ENCODE measurements at places on chromosomes 12 and 14. TPM values are rescaled to one million over a fixed set of nuclear protein-coding genes. Genes with fewer than 3 reads are reported as not detected.

DNA sequence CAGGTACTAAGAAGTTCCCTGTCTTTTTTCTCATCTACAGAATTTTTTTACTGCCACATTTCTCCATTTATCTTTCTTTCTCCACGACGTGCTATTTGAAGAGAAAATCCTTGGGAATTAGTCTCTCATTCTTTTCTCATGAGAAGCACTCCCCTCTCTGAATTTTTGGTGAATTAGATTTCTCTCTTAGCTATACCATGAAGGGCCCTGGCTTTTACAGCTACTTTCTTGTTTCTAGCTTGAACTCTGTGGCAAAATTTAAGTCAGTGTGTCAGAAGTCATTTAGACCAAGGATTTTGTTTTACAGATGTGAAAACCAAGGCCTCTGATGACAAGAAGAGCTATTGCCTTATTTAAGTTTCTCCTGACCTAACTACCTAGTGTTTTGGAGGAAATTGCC is 213.1 kb downstream of the AEBP2 start:
- DNase-seq: no peak

DNA sequence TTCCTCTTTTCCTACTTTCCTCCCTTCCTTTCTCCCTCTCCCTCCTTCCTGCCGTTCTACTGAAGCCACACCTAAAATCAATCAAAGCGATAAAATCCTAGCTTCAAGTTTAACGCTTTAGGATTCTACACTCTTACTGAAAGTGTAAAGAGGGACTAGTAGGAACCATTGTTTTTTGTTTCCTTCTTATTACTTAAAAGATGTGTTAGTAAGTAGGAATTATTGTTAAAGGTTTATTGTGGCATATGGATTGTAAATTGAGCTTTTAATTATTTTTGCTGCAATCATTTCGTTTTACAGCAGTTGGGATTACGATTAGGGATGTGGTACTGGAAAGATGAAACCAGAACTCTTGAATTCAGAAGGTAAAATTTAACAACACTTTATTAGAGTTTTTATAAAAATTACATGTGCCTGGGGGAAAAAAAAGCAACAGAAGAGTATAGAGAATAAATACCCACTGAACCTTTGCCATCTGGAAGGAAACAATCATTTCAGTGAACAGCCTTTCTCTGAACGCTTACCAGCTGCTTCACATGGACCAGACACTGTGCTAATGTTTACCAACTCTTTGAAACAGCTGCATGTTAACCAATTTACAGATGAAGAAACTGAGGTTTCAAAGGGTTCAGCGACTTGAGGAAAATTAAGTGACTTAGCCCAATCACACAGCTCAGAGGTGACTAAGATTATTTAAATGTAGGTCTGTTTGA is 1.0 kb downstream of the PPP1R36 start:
- DNase-seq: no peak

DNA sequence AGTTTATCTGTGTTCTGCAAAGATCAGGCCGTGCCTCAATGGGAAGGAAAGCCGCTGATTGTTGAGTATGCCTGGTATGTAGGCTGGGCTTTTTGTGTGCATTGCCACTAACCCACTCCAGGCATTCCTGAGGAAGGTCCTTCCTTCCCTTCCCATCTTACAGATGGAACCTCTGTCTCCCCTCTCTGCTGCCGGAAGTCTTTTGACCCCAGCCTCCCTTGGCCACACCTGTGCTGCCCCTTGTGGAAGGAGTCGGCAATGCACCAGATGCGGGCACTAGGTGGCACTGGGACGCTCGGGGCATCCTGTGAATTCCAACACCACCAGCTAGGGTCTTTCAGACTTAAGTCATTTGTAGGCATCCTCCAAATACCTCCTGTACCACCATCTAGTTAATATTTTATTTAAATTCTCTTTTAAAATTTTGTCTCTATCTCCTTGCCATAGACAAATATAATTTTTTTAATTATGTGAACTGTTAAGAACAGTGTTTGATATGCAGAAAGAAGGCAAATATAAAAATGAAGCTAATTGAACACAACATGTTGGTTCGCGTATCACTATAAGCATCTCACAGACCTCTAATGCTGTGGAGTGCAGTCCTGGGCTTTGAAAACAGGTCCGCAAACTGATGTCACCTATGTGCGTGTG is 99.6 kb downstream of the RIN3 start:
- peak; percentile 19 for DNase-seq

- peak; percentile 78 for DNase-seq
These were observed 32.8 kb downstream of the MIA2 start for GRCh38 chr14:39266525-39266870.

- DNase-seq: no peak
These were observed 277.9 kb upstream of the FOXG1 start for GRCh38 chr14:28488684-28489083.

GRCh38 chr12:34342048-34342447 is 319.8 kb downstream of the ALG10 start:
- DNase-seq: no peak

- no peak for DNase-seq
These were observed 7.1 kb upstream of the CPNE6 start for GRCh38 chr14:24064091-24064795.

- no peak for DNase-seq
These were observed 50.8 kb upstream of the POC1B start for GRCh38 chr12:89576572-89577220.

DNA sequence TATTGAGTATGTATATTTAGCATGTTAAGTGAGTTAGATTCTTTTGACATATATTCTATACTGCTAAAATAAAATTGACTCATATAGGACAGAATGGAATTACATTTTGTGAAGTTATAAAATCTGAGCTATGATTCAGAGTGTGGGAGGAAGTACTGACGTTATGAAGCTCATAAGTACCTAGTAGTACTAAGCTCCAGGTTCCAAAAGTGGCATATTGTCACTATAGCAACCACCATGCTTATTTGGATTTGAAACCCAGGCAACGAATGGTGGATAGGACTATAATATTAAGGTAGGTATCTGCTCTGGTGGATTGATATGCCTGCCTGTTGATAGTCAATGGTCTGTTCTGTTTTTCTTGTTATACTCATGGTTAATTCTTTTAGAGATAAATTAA is 2.2 kb upstream of the FBXO33 start:
- DNase-seq: no peak

- DNase-seq: no peak
These were observed 254.7 kb upstream of the TBX3 start for GRCh38 chr12:114938487-114939210.

GRCh38 chr14:51604073-51604472 is 47.6 kb upstream of the FRMD6 start:
- no peak for DNase-seq

GRCh38 chr12:100221523-100221922 is 20.9 kb downstream of the ACTR6 start:
- DNase-seq: no peak

GRCh38 chr12:6550294-6551062 is 5.4 kb downstream of the IFFO1 start:
- peak; percentile 22 for DNase-seq

GRCh38 chr12:49942921-49943624 is 7.5 kb upstream of the AQP2 start:
- DNase-seq: peak; percentile 60

DNA sequence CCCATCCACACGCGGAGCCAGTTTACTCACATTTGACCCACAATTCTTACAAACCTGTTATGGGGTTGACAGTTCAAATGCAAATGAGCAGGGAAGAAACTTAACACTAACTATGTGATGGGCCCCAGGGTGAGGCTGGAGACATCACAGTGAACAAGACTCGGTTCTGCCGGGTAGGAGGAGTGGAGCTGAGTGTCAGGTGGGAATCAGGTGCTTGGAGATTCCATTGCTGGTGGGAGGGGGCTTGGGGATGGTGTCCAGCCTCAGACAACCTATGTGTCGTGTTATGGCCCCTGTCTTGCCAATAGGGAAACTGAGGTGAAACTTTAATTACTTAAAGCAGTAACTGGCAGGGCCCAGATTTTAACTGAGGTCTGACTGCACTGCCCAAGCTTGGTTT is 41.9 kb downstream of the BEGAIN start:
- no peak for DNase-seq

DNA sequence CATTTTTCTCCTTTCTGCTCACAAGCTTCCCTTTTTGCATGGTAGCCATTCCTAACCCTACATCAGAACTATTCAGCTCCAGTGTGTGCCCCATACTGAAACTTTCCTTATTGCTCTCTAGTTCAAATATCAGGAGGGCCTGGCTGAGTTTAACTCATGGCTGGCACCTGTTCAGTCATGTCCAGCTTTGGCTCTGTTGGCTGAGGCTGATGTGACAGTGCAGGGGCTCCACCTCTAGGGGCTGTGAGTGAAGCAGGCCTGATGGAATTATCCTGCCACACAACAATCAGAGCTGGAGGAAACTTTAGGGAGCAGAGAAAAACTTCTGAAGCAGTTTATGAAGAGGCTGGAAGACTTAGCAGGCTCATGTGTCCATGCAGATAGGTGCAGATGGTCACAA is 8.5 kb downstream of the COQ6 start:
- no peak for DNase-seq

DNA sequence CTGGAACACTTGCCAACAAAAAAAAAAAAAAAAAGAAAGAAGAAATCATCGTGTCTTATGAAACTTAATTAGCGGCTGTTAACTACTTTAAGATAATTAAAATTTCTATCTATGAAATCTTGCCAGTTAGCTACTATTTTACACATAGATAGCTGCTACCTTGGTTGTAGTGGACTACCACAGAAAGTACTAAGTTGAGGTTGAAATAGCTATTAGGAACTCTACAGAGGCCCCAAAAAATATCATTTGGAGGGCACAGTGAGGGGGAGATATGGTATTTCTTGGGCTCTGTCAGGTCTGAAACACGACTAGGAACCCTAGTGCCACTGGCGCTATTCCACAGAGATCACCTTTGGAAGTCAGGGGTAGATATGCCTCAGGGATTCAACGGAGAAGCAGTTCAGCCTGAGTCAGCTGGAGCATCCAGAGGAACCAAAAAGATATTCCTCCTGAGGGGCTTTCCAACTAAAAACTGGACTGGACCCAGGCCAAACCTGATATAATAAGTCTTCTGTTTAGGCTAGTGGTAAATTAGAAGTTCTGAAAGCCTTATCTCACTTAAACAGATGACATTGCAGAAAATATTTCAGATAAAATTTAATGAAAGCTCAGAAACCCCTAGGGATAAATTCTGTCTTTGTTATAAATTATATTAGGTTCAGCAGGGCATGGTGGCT is 126.1 kb downstream of the EPS8 start:
- DNase-seq: no peak

DNA sequence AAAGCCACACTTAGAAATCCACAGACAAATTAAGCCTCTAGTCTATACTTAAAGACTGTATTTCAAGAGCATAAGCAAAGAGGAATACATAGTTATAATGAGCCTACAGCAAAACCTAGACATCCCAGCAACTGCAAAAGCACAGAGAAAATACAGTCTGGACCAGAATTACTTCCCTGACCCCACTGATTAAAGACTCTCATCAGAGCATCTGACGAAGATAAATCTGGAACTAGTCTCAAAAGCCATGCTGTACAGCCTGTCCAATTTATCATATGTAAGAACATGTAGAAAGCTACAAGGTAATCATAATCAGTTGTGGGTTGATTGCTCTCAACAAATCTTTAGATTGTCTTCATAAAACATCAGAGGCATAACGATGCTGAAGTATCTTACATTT is 285.1 kb upstream of the CAND1 start:
- DNase-seq: no peak

The NEMF gene
- 20.0 TPM for total RNA-seq

The PAX9 gene
- 2.7 TPM for total RNA-seq

The EEA1 gene
- 3.4 TPM for total RNA-seq

The PROX2 gene
- not detected for total RNA-seq

The IL22 gene
- total RNA-seq: not detected

The BCL11B gene
- 3.2 TPM for total RNA-seq

The TMCC3 gene
- total RNA-seq: 3.0 TPM

The NANOG gene
- not detected for total RNA-seq

The PTPRQ gene
- not detected for total RNA-seq

The CDKL1 gene
- 12.9 TPM for total RNA-seq
